Kidney (tissue), 22 donors: ENCODE measurements at places on chromosomes 13 and 19. TPM values are rescaled to one million over a fixed set of nuclear protein-coding genes. Genes with fewer than 3 reads are reported as not detected.

DNA sequence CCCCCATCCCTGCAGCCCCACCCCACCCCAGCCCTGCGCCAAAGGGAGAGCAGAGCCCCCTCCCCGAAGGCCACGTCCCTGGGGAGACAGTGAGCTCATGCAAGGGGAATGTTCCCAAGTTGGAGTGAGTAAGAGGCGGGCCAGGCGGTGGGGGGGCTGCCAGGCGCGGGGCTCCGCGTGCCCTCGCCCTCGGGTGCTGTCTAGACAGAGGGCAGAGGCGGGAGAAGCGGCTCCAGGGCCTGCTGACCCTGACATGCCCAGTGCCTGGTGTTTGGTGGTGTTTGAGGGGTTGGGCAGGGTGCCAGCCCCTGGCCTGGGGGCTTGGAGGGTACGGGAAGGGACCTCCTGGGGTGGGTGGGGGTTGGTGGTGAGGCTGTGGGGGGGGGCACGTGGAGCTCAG is 1.0 kb downstream of the FSTL3 start:
- no peak for DNase-seq

- DNase-seq, result no peak
These were observed 48.7 kb upstream of the GAS6 start for GRCh38 chr13:113912596-113912995.

The MBD3L2 gene
- not detected for total RNA-seq

GRCh38 chr13:92487238-92487637 is 739.4 kb upstream of the GPC6 start:
- no peak for DNase-seq
